ENCODE measurements at places on chromosomes 16 and 17.

DNA sequence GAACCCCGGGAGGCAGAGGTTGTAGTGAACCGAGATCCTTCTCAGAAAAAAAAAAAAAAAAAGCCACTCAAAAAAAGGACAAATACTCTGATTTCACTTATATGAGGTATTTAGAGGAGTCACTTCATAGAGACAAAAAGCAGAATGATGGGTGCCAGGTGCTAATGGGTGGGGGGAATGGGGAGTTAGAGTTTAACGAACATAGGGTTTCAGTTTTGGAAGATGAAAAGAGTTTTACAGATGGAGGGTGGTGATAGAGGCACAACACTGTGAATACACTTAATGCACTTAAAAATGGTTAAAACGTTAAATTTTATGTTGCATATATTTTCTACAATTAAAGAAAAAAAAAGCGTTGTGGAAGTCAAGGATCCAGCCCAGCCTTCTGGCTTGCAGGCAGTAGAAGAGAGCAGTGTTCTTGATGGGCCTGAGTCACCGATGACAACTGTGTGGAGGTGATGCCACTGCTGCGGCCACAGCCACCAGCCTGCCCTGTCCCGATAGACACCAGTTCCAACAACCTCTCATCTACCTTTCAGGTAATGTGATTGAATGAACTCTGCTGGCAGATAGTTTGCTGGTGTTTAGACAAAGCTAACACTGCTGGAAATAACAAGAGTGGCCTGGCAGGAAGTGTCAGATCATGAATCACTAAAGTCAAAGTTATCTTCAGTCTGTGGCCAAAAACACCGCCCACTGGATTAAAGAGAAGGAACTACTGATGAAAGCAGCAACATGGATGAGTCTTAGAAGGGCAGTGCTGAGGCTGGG is 49.9 kb upstream of the COX10 start:
- DNase-seq, result no peak

DNA sequence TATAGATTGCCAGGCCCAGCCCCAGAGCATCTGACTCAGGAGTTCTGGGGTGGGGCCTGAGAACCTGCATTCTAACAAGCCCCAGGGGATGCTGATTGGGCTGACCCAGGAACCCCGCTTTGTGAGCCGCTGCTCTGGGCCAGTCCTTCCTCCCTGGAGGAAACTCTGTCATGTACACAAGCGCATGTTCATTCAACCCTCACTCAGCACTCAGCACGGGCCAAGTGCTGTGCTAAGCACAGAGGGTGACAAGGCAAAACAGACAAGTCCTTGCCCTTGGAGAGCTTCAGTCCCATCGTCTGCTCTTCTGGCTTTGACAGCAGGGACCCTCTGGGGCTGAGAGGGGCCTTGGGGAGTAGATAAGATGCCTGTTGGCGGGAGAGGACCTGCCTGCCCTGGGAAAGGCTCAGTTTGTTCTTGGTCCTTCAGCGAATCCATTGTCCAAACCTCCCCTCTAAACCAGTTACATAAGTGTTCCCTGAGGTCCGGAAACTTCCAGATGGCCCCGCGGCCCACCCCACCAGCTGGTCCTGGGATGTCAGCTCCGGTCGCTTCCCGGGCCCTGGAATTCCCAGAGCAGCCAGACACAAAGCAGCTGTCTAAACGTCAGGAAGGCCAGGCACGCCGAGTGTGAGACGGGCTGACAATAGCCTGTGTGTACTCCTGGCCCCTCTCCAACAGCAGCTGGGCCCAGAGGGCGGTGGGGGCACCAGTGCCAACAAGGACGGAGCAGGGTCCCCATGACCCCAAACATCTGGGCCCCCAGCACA is 88.8 kb downstream of the ZDHHC7 start:
- no peak for DNase-seq

- DNase-seq, result no peak
Observed at GRCh38 chr17:39194089-39194984, 3.1 kb downstream of the CACNB1 start.

GRCh38 chr16:4002121-4002520 is 114.1 kb downstream of the ADCY9 start:
- no peak for DNase-seq

DNA sequence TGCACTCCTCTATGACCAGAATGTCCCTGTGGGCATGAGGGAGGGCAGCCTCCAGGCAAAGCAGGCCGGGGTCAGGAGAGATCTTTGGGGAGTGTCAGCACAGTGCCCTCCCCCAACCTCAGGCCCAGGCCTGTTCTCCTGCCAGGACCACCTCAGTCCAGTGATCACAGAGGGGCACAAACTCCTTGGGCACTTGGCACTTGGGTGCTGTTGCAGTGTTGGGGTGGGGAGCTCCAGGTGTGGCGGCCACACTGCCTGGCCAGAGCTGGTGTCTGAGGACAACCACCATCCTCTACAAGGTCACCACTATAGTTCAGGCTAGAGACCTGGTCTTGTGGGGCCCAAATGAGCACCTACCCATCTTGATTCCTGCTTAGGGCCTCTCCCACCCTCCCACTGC is 37.2 kb downstream of the SMPD3 start:
- DNase-seq, result no peak

DNA sequence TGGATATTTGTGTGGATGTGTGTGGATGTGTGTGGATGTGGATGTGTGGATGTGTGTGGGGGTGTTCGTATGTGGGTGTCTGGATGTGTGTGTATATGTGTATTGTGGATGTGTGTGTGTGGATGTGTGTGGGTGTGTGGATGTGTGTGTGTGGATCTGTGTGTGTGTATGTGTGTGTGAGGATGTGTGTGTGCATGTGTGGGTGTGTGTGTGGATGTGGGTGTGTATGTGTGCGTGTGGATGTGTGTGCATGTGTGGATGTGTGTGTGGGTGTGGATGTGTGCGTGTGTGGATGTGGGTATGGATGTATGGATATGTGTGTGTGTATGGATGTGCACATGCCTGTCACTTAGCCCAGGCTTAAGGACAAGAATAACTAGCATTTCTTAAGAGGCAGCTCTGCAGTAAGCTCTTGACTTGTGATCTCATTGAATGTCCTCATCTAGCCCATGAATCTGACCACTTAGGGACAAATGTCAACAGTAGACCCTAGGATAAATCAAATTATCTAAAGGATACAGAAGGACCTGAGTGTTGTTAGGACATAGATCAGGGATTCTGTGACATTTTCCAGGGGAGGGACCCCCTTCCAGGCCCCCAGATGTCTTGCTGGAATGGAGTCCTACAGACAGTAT is 83.5 kb downstream of the BMERB1 start:
- DNase-seq, result no peak

- no peak for DNase-seq
Observed at GRCh38 chr16:6969594-6969993, 363.1 kb upstream of the RBFOX1 start.

DNA sequence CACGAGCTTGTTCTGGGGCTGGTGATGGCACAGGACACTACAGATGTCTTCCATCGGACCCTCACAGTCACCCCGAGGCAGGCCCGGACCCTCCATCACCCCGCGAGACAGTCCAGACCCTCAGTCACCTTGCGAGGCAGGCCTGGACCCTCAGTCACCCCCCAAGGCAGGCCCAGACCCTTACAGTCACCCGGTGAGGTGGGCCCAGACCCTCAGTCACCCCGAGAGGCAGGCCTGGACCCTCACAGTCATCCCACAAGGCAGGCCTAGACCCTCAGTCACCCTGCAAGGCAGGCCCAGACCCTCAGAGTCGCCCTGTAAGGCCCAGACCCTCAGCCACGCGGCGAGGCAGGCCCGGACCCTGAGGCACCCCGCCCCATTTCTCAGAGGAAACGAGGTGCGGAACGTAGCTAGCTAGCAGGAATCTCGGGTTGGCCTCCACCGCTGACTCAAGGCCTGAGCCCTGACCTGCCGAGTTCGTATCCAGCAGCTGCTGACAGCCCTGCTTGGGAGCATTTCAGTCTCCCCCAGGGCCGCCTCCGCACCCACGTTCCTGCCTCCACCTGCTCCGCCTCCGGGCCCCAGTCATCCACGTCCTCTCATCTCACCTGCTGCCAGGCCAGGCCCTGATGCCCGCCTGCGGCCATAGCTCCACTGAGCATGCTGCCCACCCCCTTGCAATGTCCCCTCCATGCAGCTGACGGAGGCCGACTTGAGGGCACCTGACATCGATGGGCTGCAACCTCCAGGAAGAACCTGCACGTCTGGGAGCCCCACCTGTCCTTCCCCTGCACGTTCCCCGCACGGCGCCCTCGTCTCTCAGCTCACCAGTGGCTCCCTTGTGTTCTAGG is 28.7 kb downstream of the RPH3AL start:
- DNase-seq, result no peak

- DNase-seq, result no peak
Observed at GRCh38 chr17:81941484-81942166, 4.5 kb upstream of the PYCR1 start.

DNA sequence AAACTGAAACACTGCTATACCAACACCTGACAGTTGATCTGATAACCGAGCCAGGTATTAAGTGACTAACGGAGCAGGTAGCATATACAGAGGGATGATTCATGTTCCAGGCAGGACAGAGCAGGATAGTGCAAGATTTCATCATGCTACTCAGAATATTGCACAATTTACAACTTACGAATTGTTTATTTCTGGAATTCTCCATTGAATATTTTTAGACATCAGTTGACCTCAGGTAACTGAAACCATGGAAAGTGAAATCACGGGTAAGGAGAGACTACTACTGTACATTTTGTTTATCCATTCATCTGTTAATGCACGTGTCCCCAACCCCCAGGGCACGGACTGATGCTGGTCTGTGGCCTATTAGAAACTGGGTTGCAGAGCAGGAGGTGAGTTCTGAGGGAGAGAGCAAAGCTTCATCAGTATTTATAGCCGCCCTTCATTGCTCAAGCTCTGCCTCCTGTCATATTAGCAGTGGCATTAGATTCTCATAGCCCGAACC is 14.5 kb upstream of the PPM1E start:
- DNase-seq, result no peak

GRCh38 chr16:67464565-67464964 is 16.4 kb downstream of the ATP6V0D1 start:
- no peak for DNase-seq

- no peak for DNase-seq
Observed at GRCh38 chr16:75230471-75231110, 11.8 kb downstream of the CTRB1 start.

DNA sequence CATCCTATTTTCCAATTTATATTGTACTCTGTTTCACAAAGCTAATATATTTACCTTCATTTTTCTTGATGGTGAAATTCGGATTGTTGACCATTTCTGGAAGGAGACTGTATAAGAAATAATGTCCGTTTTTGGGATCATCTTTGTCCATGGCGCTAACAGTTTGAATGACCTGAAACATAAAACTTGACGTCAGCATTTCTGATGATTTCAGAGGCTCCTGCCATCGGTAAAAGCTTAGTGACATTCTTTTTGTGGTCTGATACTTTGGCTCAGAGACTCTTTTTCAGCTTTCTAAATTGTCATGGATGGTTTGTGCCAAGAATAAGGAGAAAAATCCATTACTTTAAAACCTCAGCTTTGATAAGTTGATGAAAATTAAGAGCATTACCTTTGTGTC is 322.5 kb downstream of the CDH8 start:
- no peak for DNase-seq

GRCh38 chr16:85229869-85230462 is 117.7 kb upstream of the CIBAR2 start:
- no peak for DNase-seq

GRCh38 chr16:72894293-72895151 is 153.4 kb downstream of the ZFHX3 start:
- DNase-seq, result no peak

DNA sequence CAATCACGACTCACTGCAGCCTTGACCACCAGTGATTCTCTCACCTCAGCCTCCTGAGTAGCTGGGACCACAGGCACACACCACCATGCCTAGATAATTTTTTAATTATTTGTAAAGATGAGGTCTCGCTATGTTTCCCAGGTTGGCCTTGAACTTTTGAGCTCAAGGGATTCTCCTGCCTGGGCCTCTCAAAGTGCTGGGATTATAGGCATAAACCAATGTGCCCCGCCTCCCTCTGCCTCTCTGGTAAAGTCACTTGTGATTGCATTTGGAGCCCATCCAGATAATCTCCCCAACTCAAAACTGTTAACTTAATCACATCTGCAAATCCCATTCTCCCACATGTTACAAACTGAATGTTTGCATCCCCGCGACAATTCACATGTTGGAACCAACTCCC is 11.8 kb upstream of the PECAM1 start:
- DNase-seq, result no peak

DNA sequence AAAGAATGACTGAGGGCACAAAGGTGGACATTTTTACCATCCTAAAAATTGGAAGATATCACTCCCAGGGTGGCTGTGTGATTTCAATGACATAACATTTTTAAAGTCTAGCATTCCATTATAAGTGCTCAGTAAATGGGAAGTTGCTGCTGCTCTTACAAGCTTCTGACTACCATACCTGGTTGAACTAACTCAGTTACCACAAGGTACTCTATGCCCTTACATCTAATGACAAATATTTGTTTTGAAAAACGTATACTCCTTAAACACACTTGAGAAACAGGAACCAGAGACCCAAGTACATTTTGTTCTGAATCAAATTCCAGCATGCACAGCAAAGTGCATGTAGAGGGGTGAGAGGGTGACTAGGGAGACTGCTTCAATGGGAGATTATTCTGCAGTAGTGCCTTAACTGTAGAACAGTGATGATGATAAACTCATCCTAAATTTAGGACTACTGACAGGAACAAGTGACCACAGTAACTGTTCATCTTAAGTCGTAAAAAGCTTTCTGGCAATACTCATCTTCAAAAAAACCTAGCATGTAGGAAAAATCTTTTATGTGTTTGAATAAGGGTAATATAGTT is 83.5 kb downstream of the KANSL1 start:
- no peak for DNase-seq

DNA sequence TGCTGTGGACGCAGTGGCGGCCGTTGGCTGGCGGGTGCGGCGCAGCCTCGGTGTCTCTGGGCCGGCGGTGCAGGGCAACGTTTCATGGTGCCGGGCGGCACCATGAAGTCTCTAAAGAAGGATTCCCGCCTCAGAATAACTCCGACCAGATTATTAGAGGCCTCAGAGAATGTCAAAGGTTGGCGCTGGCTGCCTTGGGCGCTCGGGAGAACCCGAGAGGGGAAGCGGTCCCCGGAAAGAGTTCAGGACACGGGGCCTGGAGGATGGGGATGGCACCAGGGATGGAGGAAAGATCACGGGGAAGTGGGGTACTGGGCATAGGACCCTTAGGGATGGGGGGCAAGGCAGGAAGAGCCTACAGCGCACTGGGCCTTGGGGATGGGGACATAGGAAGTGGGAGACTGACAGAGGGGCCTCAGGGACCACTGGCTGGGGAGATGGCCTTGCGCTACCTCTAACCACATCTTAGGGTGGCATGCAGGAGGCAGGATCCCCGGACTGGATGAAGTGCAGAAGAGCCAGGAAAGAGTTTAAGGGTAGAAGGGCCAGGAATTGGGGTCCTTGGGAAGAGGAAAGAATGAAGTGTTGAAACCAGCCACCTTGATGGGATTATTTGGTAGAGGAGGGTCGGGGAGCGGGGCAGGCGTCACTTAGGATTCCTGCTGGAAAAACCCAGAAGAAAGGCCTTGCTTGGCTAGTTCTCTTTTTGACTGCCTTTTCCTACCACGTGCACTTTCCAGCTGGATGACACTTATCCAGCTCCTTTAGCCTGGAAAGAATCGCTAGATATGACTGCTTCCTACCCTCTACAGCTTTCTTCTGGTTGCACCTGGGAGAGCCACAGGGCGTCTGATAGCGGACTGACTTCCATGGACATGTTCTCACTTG is 578 bp downstream of the MYCBPAP start:
- DNase-seq, result no peak
